Transverse colon (tissue), 4 donors: ENCODE measurements at places on chromosomes 7 and 10. TPM values are rescaled to one million over a fixed set of nuclear protein-coding genes. Genes with fewer than 3 reads are reported as not detected.

- no peak overlapping the region for H3K27ac ChIP-seq
- no peaks in the 10 kb centered on the region for H3K36me3 ChIP-seq
- H3K4me3 ChIP-seq = peak overlapping the region; percentile 17
- no peak for DNase-seq
Measured at GRCh38 chr10:100710151-100710871, 35.1 kb upstream of the PAX2 start.

GRCh38 chr7:153934629-153935028 is 117.6 kb upstream of the DPP6 start:
- no peaks in the 10 kb centered on the region for H3K4me1 ChIP-seq
- H3K27me3 ChIP-seq = no peaks in the 10 kb centered on the region
- H3K27ac ChIP-seq = no peak overlapping the region
- DNase-seq = no peak
- H3K4me3 ChIP-seq = no peak overlapping the region

GRCh38 chr10:130963786-130964522 is 347.6 kb downstream of the TCERG1L start:
- H3K4me1 ChIP-seq = no peaks in the 10 kb centered on the region
- H3K36me3 ChIP-seq = no peaks in the 10 kb centered on the region
- H3K27me3 ChIP-seq = no peaks in the 10 kb centered on the region
- no peak overlapping the region for H3K4me3 ChIP-seq
- no peak overlapping the region for H3K27ac ChIP-seq

DNA sequence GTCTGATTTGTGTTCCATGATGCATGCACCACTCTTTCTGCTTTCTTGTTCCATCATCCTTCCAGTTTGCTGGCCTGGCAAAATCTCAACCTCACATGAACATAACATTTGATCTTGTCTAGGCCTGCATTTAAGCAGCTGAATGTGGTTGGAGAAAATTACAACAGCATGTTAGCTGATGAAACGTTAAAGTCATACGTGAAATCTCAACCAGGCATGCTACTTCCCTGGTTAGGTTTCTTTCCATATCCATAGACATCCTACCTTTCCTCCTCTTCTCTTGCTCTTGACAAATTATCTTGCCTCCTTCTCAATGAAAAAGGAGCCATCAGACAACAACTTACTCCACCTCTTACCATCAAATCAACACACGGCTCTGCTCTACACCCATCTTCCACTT is 153.6 kb downstream of the C1GALT1 start:
- no peaks in the 10 kb centered on the region for H3K4me1 ChIP-seq
- no peak overlapping the region for H3K4me3 ChIP-seq
- no peaks in the 10 kb centered on the region for H3K36me3 ChIP-seq

- DNase-seq = no peak
- H3K27ac ChIP-seq = no peak overlapping the region
- H3K4me3 ChIP-seq = no peak overlapping the region
- H3K4me1 ChIP-seq = no peaks in the 10 kb centered on the region
Measured at GRCh38 chr7:83439026-83439425, 209.9 kb downstream of the SEMA3E start.

DNA sequence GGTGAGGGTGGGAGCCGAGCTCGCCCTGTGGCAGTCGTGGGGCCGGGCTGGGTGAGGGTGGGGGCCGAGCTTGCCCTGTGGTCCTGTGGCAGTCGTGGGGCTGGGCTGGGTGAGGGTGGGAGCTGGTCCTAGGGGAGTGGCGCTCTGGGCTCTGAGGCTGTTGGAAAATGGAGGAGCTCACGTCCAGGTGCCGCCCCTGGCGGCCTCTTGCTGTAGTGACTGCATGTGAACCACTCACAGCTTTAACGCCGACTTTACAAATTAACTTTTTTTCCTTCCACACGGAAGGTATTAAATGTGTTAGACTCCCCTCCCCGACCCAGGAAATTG is 312.6 kb downstream of the WDR37 start:
- no peaks in the 10 kb centered on the region for H3K36me3 ChIP-seq
- no peaks in the 10 kb centered on the region for H3K27me3 ChIP-seq
- no peak overlapping the region for H3K4me3 ChIP-seq
- H3K4me1 ChIP-seq = no peaks in the 10 kb centered on the region

- no peak overlapping the region for H3K4me3 ChIP-seq
- no peak overlapping the region for H3K27ac ChIP-seq
- no peaks in the 10 kb centered on the region for H3K27me3 ChIP-seq
- no peak for DNase-seq
Measured at GRCh38 chr7:30182814-30183213, 48.0 kb downstream of the MTURN start.

DNA sequence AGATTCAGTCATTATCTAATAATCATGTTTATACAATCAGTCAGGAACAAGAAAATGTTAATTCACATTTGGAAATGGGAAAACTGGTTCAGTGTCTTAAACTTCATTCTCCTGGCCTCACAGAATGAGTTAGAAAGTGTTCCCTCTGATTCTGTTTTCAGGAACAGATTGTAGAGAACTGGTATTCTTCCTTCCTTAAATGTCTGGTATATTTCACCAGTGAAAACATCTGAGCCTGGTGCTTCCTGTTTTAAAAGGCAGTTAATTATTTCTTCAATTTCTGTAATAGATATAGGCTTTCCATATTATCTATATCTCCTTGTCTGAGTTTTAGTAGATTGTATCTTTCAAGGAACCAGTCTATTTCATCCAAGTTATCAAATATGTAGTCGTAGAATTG is 97.1 kb upstream of the TMEM168 start:
- H3K27ac ChIP-seq = no peak overlapping the region
- DNase-seq = no peak
- H3K4me1 ChIP-seq = peaks cover 8% of the 10 kb centered on the region
- H3K36me3 ChIP-seq = no peaks in the 10 kb centered on the region
- H3K27me3 ChIP-seq = no peaks in the 10 kb centered on the region

DNA sequence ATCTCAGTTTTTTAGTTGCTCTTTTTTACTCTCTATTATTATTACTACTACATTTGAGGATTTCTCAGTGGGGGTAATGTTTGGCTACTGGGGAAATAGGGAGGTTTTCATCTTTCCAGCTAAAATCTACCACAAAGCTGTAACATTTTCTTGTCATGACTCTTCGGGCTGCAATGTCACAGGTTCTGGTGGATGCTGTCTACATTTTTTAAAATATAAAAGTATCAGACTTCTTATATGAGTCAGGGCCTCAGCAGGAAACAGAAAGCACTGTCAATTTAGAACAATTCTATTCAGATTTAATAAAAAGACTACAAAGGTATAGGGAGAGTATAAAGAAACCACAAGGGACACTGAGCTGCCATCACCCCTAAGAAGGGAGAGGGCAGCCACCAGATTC is 61.6 kb downstream of the DNAJC12 start:
- no peaks in the 10 kb centered on the region for H3K36me3 ChIP-seq
- H3K4me3 ChIP-seq = no peak overlapping the region
- H3K27ac ChIP-seq = no peak overlapping the region
- H3K27me3 ChIP-seq = no peaks in the 10 kb centered on the region
- H3K4me1 ChIP-seq = peaks cover 5% of the 10 kb centered on the region
- no peak for DNase-seq

DNA sequence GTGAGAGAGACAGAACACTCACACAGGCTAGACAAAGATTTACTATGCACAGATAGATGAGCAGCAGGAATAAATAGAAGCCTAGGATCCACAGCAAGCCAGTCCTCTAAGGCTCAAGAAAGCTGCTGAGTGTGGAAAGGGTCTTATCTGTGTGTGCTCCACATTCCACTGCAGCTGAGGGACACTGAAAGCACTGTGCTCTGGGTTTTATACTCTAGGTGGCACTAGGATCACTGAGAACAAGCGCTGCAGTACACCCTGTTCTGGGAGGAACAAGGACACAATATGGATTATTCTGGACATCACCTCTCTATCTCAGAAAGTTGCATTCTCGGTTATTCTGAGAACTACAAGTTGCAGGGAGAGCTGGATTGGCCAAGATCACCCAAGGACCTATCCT is 4.9 kb upstream of the KLHL7 start:
- no peak overlapping the region for H3K27ac ChIP-seq
- no peaks in the 10 kb centered on the region for H3K36me3 ChIP-seq
- H3K4me3 ChIP-seq = no peak overlapping the region
- H3K27me3 ChIP-seq = no peaks in the 10 kb centered on the region

- no peaks in the 10 kb centered on the region for H3K4me1 ChIP-seq
- H3K4me3 ChIP-seq = no peak overlapping the region
- H3K27me3 ChIP-seq = no peaks in the 10 kb centered on the region
- peak; percentile 36 for DNase-seq
- no peaks in the 10 kb centered on the region for H3K36me3 ChIP-seq
- H3K27ac ChIP-seq = no peak overlapping the region
Measured at GRCh38 chr10:104076743-104077160, 8.9 kb downstream of the COL17A1 start.

Gene UCN3
- total RNA-seq = not detected

Gene LIPK
- not detected for total RNA-seq

Gene CCL26
- not detected for total RNA-seq

Gene FRMD4A
- 6.0 TPM for total RNA-seq

Gene STEAP2
- total RNA-seq = 22.4 TPM
